ENCODE measurements at places on chromosomes 5 and 9.

- no peak for DNase-seq
Observed at GRCh38 chr5:74503-75109, 17.4 kb upstream of the PLEKHG4B start.

- DNase-seq = no peak
Observed at GRCh38 chr9:5489630-5490490, 20.5 kb upstream of the PDCD1LG2 start.

DNA sequence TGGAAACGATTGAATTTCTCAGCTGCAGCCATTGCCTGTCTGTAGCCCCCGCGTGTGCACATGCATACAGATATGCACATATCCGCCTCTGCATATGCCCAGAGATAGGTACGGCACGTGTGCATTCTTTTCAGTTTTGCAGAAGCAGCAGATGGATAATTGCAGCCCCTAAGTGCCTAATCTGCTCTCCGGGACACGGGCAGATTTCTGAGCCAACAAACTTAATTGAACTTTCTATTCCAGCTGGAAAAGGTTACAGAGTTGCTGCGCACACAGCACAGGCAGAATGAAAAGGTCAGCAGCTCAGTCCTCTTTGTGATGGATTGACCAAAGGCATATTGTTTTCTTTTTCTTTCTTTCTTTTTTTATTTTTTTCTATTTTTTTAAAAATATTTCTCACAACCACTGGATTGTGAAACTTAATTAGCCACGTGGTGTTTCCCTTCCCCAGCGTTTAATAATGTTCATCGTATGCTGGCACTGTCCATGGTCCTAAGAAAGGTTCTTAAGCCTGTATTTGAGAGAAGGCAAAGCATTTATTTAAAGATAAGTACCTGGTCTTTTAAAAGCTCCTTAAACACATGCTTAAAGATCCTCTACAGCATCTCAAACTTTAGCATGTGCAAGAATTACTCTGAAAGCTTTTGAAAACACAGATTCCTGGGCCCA is 270.2 kb upstream of the BRINP1 start:
- DNase-seq = no peak

DNA sequence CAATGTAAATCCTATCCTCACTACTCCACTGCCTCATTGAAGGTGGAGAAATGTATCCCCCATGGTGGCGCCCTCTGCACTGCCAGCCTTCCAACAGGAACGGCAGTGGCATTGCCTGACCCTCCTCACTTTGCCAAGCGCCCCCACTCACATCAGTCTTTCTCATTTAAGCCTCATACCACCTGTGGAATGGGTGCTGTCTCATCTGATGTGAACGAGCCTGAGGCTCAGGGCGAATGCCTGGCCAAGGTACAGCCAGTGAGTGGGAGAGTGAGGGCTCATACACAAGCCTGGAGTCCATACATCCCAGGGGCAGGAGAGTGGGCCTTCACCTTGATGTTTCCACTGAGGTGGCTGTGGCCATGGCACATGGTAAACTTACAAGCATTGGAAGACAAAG is 10.3 kb downstream of the F2RL2 start:
- DNase-seq = no peak

DNA sequence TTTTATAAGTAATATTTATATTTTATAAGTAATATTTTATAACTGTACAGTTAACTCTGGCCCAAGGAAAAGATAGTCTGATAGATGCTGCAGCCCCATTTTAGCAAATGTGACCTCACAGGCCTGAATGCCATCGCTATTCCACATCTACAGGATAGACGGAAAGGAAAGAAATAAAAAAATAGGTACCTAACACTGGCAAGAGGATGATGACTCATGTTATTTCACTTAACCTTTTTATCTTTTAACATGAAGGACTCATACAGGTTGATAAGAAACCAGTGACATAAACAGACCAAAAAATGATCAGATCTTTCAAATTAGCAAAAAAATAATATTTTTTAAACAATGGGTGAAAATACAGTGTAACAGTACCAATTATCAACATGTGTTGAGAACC is 2.7 kb downstream of the CD274 start:
- no peak for DNase-seq

DNA sequence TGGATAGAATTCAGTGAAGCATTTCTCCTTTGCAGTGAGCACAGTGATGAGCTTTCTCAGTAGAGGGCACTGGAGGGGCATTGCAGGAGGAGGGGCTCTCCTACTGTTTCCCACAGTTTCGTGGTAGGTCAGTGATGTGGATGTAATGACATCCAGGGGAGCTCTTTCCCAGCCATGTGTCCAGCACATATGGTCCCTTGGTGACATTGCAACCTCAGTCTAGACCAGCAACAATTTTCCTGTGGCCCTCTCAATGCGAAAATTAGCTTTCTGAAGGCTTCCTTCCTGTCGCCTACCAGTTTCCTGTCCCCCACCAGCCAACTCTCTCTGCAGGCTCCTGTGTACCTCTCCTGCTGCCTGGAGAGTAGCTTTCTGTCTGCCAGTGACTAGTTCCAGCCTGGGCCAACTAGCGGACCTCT is 6.9 kb upstream of the PDCL start:
- DNase-seq = no peak

DNA sequence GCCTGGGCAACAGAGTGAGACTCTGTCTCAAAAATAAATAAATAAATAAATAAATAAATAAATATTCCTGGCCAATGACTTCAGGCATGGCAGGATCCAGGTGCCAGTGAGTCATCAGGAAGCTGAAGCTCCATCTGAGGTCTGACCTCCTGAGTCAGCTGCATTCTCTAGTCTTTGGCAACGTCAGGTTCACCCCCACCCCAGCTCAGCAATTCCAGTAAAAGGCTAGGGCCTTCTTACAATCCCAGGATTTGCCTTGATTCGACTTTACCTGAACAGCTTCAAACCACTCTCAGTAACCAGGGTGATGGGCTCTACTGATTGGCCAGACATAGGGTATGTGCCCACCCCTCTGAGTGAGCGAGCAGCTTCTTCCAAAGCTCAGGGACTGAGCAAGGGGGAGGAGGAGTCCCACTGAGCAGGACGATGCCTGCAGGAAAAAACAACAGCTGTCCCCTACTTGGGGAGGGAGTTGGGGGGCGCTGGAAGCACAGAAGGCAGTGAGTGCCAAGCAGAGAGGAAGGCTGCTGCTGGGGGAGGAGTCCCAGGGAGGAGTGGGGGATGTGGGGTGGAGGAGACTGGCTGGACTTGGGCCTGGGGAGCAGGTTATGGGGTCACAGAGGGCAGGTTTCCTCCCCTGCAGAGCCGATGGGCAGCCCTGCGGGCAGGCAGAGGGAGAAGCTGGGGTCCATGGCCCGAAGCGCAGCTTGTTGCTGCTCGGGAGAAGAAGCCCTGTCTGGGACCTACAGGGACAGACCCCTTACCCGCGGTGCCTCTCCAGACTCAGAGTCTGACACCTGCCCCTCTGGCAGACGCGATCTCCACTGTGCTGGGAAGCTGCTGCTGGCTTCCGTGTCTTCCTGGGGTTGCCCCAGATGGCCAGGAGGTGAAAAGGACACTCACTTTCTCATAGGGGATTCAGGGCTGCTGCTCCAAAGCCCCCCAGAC is 25.9 kb upstream of the UNC5A start:
- no peak for DNase-seq

DNA sequence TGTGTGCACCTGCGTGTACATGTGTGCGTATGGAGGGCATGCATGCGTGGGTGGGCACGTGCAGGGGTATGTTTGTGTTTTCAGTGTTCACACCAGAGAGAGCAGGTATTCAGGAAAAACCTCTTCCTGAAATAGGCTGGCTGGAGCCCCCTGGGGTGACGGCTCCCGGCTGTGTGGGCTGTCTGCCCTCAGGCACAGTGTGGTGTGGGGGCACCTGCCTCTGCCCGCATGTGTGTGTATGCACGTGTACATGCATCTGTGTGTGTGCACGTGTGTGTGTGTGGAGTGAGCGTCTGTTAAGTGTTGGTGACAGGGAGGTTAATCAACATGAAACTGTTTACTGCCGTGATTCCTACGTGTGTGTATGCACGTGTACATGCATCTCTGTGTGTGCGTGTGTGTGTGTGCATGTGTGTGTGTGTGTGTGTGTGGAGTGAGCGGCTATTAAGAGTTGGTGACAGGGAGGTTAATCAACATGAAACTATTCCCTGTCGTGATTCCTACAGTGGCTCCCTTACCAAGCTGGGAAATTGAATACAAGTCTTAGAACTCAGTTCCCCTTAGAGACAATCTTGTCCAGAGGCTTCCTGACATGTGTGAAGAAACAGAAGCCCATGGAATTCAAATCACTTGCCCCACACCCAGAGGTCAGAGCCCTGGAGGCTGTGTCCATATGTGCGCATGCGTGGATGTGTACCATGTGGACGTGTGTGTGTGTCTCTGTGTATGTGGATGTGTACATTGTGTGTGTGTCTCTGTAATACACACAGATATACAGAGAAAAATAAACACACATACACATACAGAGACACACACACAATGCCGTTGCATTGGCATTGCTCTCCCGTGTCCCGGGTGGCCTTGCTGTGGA is 372.4 kb upstream of the IRX4 start:
- no peak for DNase-seq

GRCh38 chr5:123460296-123460729 is 37.1 kb upstream of the CEP120 start:
- DNase-seq = no peak

DNA sequence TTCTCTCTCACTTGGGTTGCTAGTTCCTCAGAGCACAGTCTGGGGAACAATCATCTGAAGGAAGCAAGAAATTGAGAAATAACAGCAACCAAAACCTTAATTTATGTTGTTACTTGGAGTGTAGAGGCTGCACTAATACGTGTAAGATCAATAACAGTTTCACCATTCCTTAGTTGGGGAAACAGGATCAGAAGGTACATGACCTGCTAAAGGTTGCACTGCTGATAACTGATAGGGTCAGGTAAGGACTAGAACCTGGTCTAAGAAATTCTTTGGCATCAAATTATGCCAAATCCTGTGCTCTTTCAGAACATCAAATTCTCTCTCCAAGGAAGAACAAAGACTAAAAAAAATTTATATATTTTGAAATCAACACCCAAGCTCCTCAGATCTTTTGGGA is 278.6 kb upstream of the C9orf72 start:
- DNase-seq = no peak

- no peak for DNase-seq
Observed at GRCh38 chr5:135594416-135594960, 15.7 kb upstream of the CXCL14 start.

DNA sequence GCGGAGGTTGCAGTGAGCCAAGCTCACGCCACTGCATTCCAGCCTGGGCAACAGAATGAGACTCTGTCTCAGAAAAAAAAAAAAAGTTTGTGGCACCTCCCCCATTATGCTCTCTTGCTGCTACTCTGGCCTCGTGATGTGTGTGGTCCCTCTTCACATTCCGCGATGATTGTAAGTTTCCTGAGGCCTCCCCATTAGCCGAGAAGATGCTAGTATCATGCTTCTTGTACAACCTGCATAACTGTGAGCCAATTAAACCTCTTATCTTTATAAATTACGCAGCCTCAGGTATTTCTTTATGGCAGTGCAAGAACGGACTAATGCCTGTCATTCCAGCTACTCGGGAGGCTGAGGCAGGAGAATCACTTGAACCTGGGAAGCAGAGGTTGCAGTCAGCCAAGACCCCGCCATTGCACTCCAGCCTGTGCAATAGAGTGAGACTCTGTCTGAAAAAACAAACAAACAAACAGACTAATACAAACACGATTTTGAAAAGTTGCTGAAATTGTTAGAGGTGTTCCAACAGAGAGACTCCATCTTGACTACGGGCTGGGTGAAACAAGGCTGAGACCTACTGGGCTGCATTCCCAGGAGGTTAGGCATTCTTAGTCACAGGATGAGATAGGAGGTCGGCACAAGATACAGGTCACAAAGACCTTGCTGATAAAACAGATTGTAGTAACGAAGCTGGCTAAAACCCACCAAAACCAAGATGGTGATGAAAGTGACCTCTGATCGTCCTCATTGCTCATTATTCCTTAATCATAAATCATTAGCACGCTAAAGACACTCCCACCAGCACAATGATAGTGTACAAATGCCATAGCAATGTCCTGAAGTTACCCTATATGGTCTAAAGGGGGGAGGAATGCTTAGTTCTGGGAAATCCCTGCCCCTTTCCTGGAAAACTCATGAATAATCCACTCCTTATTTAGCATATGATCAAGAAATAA is 8.3 kb upstream of the AFF4 start:
- no peak for DNase-seq

GRCh38 chr5:106906199-106906598 is 764.5 kb downstream of the EFNA5 start:
- DNase-seq = no peak

- DNase-seq = no peak
Observed at GRCh38 chr5:175681045-175681967, 23.4 kb downstream of the HRH2 start.

All from stimulated activated CD4-positive, alpha-beta T cell treated with anti-CD3 and anti-CD28 coated beads, Interleukin-1b, Interleukin-23, amount 100 ng/mL, for 1 hour (primary cell).